ENCODE measurements at places on chromosomes 7 and 10. TPM values are rescaled to one million over a fixed set of nuclear protein-coding genes. Genes with fewer than 3 reads are reported as not detected.

Gene STK31
- total RNA-seq = not detected

Gene ACSL5
- 0.52 TPM for total RNA-seq

Gene CAPZA2
- 95.3 TPM for total RNA-seq

Gene IGFBP3
- 34.3 TPM for total RNA-seq

Gene PKD1L1
- total RNA-seq = not detected

Gene TACC2
- 6.9 TPM for total RNA-seq

Gene CFAP46
- 4.1 TPM for total RNA-seq

Gene CALY
- 14.1 TPM for total RNA-seq

Gene GPR37
- total RNA-seq = 6.5 TPM

Gene IDI1
- 109 TPM for total RNA-seq
